ENCODE measurements at places on chromosomes 4 and X.

DNA sequence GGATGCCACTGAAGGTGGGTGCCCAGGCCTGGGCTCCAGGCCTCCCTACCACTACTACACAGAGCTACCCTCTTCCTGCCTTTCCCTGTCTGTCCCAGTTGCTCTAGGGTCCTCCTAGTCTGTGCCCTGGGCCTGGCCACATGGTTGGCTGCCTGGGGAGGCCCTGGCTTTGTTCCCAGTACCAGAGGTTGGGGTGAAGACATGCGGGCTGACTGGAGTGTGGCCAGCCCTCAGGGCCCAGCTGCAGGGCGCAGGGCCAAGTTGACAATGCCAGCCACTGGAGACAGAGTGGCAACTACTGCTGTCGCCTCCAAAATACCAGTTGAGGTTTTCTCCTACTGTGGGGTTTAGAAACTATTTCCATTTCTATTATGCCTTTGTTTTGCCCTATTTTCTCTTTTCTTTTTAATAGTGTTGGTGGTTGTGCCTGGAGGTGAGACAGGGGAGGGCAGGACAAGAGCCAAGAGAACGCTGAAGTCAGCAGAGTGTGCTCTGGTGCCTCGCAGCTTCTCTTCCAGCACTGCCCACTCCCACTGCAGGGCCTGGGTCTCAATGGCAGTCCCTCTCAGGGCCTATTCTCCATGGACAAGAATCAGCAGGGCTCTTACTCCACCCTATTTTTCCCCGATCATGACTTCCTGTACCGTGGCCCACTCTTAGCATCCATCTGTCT, 32.2 kb upstream of the XPNPEP2 start:
- DNase-seq, result no peak

DNA sequence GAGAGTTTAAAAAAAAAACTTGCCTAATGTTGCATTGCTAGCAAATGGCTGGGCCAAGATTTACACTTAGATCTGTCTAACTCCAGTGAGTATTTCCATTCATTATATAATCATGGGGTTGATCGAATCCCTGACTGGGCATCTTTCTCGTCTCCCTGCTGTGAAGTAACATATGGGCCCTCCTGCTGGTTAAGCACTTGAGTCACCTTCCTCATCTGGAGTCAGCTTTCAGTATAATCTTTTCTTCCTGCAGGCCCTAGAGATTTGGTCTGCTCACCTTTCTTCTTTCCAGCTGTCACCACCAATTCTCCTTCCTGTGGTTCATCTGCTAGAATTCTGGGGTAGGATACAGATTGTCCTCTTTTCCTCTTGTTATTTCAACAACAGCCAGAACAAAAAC, 41.6 kb downstream of the TIGD2 start:
- DNase-seq, result no peak

DNA sequence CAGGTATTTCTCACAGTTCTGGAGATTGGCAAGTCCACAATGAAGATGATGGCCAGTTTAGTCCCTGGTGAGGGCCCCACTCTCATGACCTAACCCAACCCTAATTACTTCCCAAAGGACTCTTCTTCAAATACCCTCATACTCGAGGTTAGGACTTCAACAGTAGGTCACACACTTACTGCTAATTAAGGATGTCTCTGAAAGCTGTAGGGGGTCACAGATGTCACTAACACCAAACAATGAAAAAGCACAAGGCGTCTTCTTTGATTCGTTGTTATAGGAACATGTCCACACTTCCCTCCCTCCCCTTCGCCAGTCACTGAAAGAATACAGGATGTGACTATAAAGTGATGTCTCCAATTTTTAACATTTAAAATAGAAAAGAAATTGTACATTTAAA, 309.7 kb downstream of the PACRGL start:
- no peak for DNase-seq

DNA sequence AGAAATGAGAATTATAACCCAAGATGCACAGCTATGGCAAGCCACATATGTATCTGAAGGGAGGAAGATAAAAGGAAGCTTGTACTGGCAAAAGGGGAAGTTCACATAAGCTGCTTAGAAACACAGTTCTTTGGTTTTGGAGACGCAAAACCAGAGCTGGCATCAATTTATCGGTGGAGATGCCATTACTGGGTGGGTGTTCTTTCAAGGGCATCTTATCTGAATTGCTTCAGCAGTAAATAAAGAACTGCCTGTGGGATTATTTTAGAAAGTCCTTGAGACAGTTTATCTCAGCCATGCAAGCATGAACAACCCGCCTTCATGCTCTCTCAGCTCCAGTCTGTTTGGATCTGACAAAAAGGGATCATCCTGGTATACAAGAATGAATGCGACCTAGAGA, 60.8 kb downstream of the DDX60 start:
- DNase-seq, result no peak

- DNase-seq, result no peak
Measured at GRCh38 chr4:36348403-36348938, 67.1 kb downstream of the DTHD1 start.

GRCh38 chr4:26288355-26288909, 32.4 kb upstream of the RBPJ start:
- no peak for DNase-seq

DNA sequence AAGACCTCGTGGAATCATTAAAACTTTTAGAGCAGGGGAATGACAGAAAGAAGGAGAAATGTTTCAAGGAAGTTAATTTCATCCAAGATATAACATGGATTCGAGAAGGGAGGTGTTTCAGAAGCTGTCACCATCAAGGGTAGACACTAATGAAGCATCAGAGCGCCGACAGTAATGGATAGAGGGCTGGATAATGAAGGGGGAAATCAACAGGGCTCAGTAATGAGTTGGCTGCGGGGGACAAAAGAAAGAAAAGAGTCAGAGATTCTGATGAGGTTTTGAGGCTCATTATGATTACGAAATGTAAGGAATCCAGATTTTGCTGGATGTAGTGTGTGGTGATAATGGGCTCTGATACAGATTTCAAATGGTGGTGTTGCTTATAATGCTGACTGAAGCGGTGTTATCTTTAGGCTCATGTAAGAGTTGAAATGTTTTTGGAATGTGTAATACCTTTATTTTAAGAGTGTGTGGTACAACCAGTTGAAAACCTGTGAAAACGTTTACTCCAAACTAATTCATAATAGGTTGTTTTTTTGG, 39.3 kb upstream of the TENM3 start:
- no peak for DNase-seq

- no peak for DNase-seq
Measured at GRCh38 chrX:1673337-1673736, 58.5 kb downstream of the ASMT start.

- DNase-seq, result no peak
Measured at GRCh38 chrX:119090627-119091026, 17.8 kb downstream of the CT47C1 start.
